ENCODE measurements at places on chromosomes 13 and 19.

DNA sequence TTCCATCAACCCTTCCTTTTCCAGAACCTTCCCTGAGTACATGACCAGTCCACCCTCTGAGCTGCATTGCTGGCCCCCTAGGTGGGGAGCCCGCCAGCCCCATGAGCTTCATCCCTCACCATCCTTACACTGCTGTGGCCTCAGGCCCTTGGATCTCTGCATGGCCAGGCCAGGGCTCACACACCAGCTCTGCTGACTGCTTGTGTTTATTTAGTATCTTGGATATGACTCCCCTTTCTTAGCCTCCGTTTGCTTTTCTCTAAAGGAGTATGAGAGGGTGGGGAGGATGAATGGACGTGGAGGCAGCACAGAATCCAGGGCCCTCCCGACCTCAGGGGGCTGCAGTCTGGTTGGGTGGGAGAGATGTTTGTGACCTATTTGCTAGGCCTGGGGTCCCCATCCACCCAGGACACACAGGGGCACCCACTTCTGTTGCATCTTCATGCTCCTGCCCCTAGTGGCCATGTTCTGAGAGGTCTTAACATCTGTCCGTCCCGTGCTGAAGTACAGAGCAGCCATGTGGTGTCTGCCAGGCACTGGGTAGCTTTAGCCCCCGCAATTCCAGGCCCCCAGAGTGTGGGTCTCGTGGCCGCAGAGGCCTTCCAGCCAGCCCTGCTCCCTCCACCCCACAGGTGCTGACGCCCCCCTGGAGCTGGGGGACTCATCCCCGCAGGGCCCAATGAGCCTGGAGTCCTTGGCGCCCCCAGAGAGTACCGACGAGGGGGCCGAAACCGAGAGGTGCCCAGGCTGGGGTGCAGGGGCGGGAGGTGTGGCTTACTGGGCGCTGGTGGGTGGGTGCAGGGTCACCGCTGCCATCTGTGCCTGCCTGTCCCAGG, 13.0 kb downstream of the ARHGEF1 start:
- no peak for DNase-seq

GRCh38 chr13:30869491-30869890, 36.6 kb upstream of the MEDAG start:
- no peak for DNase-seq

GRCh38 chr19:17404015-17404414, 1.4 kb downstream of the BST2 start:
- DNase-seq = no peak

GRCh38 chr13:39496506-39496905, 106.5 kb downstream of the LHFPL6 start:
- no peak for DNase-seq

DNA sequence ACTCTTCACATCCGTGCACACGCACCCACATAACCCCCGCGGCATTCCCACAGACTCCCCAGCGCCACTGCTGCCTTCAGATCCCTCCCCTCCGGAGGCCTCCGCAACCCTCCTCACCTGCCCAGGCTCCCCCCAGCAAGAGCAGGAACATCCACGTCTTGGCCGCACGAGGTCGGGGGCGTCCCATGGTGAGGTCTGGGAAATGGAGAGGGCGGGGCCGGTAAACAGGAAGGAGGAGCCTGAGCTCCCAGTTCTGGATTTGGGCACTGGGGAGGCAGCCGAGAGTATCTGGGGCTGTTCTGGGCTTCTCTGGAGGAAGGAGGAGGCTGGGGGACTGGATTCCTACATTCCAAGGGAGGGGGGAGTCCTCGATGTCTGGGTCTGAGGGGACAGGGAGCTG, 423 bp downstream of the KLK8 start:
- no peak for DNase-seq

DNA sequence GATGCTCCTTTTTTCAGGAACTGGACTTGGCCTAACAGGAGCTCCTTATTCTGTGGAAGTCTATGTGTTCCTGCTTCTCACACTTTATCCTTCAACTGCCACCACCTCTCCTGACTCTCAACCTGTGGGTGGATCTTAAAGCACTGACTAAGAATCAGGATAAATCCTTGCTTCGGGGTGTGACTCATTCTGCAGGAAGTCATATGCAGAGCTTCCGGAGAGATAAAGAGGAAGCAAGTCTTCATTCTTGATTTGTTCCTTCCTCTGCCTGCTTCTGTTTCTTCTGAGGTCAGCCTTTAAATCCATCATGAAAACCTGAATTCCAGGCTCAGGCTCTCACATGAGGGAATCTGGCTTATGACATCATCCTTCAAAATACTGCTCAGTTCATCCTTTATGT, 137.1 kb upstream of the ATXN8OS start:
- no peak for DNase-seq

- no peak for DNase-seq
These were observed 2.5 kb downstream of the NFIC start for GRCh38 chr19:3368848-3369336.

GRCh38 chr13:91284335-91284734, 63.2 kb upstream of the MIR17HG start:
- no peak for DNase-seq

- no peak for DNase-seq
These were observed 954.7 kb downstream of the SLITRK6 start for GRCh38 chr13:84844473-84844872.

DNA sequence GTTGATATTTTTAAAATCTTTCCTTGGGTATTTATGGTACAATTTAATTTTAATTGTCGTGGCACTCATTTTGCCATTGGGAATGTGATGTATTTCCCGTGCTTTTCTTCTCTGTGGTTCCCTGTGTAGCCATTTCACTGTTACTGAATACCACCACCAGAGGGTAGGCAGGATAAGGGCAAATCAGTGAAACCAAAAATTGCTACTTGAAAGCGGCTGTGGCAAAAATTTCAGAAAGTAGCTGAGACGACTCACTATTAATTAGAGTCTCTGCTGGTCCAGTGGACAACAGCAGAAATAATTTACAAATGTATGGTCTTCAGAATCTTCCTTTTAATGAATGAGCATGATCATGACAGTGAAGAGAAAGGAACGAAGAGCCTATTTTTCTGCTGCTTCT, 34.4 kb upstream of the MIR17HG start:
- DNase-seq = peak; percentile 31

DNA sequence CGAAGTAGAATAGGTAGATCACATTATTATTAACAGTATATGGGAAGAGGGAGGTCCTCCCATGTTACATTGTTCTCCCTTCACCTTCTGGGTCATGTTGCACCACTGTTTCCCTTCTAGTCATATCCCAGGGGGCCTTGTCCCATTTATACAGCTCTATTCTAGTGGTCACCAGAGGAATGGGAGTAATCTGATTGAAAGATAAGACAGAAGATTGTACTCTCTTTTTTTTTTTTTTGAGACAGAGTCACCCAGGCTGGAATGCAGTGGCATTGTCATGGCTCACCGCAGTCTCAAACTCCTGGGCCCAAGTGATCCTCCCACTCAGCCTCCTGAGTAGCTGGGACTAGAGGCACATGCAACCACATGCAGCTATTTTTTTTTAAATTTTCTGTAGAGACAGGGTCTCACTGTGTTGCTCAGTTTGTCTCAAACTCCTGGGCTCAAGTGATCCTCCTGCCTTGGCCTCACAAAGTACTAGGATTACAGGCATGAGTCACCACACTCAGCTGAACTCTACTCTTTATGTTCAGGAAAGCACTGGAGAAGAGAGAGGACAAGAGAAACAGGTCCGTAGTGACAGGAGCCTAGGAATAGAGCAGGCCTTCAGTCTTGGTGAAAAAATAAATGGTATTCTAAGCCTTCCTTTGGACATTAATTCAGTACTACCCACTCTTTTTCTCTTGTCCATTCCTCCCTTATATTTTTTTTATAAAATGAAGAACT, 4.3 kb upstream of the ZNF529 start:
- DNase-seq = no peak

DNA sequence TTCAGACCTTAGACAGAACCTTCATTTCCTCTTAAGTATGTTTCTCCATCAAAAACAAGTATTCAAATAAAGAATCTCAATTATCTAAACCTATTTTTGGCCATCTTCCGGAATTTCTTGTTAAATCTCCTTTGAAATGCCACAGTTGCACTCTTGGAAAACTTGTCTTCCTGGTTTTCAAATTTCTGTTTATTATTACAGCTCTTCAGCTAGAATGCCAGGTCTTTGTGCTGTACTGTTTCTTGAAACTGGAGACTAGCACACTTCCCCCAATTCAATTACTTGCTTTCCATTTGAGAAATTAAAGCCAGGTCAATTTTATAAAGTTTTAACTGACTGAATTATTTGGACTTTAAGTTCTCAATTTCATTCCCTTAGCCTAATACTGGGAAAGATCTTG, 10.2 kb downstream of the KCNRG start:
- DNase-seq = no peak

- DNase-seq = no peak
These were observed 221.3 kb downstream of the MYO16 start for GRCh38 chr13:108850691-108851090.

DNA sequence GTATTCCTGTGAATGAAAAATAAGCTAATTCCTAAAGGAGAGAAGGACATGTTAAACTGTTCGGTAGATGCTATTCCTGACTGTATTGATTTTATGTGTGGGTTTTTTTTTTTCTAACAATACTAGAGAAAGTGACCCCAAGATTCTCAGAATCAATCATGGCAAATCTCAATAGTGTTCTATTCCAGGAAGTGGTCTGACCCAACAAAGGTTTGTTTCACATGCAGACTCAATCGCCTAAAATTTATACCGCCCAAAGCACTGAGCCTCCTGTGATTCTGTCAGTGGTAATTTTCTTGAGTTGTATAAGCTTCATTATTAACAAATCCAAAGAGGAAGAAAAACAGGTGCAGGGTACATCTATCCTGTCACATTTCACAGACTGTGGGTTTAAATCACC, 293.7 kb downstream of the SUCLA2 start:
- no peak for DNase-seq

GRCh38 chr19:34224996-34225658, 29.2 kb upstream of the GARRE1 start:
- no peak for DNase-seq

Measured in putamen (tissue), 1 donor.